ENCODE measurements at places on chromosomes 1 and 21.
A peak's percentile ranks its signal among the peaks of the same experiment; 100 is the strongest.

DNA sequence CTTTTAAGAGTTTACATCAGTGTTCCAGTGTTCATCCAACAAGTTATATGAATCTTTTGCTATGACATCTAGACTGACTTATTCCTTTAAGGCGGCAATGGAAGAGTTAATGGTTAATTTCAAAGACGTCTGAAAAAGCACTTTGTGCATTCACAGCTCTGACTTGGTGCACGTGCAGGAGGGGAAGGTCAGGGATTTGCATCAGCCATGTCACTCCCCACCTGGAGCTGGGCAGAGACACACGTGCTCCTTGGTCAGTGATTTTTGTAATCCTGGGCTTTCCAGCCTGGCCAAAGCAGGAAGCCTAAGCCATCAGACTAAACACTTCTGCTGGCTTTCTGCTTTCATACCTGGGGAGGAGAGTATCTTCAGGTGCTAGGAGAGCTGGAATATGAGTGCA is 96.3 kb downstream of the ST3GAL3 start:
- DNase-seq, result no peak

- DNase-seq, result no peak
These were observed at the start of gene HEYL for GRCh38 chr1:39639305-39640130. Gene HEYL, minus strand, starts transcription at chr1:39639643. Its CDS starts 18 bp downstream, at chr1:39639625.

DNA sequence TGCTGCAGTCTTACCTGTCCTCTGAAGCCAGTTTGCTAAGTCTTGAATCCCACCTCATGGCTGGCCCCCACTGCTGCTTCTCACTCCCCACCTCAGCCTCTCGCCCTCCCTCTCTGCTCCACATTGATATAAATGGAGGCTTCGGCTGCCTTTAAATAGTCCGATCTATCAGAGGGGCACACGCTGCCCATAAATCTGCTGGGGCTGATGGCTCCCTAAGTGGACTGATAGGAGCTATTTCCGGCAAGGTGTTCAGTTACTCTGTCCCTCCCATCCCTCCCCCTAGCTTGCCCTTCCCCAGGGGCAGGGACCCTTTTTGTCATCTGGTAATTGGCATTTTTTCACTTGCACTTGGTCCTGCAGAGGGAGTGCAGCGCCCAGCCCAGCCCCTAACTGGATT is 108.4 kb downstream of the TMEM53 start:
- no peak for DNase-seq

DNA sequence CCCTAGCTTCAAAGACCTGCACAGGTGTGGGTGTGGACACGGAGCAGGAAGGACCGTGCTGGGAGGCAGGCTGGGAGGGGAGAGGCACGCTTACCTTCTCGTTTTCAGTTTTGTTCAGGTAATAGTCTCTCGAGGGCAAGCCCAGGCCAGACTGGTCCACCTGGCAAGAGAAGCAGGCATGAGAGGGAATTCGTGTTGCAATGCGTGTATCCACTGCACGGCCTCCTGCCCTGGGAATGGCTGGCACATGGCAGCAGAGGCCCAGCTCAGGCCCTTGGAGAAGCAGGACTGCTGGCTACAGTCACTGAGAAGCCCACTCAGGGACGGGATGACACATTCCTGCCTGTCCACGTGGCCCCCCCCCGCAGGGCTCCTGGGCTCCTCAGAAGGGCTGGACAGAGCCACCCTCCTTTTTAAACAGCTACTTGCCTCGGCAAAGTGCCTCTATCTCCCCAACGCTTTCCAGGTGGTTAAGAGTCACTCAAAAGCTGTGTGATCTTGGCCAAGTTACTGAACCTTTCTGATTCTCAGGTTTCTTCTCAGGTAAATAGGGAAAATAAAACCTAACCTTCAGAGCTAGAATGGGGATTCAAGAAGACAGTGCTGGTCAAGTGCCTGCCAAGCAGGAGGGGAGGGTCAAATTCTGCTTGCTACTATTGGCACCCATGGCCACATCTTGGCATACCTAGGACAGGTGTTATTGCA is 32.7 kb downstream of the ECE1 start:
- DNase-seq, result no peak

GRCh38 chr1:216793973-216794372 is 70.7 kb upstream of the ESRRG start:
- DNase-seq, result no peak

DNA sequence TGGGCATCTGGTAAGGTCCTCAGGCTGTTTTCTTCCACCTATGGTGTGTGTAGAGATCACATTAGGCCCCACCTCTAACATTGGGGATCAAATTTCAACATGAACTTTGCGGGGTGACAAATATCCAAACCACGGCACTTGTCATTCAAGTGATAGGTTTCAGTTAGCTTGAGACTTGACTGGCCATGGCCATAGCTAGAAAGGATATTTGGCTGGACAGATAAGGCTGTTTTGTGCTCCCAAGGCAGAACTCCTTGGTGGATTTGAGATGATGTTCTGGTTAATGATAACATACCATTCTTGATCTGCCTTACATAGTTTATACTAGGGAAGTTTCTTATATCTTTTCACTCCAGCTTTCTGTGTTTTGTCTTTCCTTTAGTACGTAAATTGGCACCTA is 48.5 kb downstream of the CELF3 start:
- DNase-seq, result no peak

DNA sequence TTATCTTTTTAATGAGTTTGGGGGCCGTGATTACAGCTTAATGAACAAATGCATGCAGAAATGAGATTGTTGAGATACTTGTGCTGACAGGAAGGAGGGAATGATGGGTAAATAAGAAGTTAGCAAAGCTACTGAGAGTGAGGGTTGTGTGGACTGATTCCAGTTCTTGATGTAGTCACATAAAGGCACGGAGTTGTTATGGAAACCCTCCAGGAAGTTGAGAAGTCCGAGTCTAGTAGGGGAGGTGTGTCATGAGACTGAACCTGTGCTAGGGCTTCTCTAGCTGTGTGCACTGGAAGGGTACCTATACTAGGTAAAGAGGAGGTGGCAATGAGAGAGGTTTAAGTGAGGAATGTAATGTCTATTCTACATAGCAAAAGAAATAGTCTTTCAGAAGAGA is 475.7 kb downstream of the USP25 start:
- DNase-seq, result no peak

DNA sequence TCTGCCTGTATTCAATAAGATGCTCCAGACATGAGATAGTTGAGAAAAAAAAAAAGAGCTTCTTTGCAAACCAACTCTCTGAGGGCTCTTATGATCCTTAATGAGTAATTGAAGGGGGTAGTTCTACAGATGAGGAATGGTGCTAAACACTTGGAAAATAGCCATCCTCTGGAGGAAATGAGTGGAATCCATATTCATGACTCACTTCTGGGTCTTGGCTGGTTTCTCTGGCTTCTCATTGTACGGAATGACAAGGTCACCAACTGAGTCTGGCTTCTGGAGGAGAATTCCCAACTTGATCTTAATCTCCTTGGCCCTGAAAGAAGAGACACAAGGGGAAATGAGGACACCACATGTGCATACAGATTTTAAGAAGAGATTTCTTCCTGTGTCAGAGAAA is 34.7 kb downstream of the RGS5 start:
- no peak for DNase-seq

DNA sequence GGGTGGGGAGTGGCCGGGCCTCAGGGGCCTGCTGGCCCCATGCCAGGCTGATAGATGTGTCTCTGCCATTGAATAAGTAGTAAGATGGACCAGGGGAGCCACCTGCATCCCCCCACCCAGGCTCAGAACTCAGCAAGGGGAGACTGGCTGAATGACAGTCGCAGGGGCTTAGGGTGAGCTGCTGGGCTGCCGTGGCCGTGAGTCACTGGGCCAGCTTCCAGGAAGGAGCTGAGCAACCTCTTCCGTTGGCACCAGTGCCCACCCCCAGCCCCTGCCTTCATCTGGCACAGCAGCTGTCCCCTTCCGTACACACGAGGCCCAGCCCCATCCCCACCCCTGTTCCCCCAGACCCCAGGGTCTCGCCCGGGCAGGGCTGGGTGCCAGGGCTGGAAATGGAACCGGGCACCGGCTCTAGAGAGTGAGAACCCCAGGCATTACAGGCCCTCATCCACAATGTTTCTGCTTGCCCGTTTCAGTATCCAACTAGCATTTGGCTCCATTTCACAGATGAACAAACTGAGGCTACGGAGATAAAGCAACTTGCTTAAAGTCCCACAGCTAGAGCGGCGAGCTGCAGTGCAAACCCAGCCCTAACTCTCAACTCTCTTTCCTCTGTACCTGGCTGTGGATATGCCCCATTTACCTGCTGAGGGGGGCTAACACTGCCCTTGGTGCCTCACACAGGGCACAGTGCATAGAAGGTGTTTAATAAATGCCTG is 10.2 kb downstream of the WNT4 start:
- no peak for DNase-seq

- peak; percentile 96 for DNase-seq
These were observed 880.6 kb downstream of the BRINP3 start for GRCh38 chr1:189597083-189597482.

DNA sequence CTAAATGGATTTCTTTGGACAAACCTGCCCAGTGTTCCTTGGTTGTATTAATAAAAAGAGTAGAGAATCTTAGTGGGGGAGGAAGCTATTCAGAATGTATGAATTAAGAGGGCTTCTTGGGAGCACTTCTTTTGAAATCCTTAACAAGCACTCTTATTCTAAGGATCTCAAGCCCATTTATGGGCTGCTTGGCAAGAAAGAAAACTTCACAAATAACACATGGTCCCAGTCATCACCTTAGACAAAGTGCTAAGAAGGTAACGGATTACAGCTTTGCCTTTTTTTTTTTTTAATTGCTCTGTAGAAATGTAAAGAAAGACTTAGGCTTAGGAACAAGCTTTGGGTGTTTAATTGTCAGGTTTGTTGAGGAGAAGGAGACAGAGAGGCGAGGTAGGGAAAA is 76.6 kb upstream of the IPO9 start:
- no peak for DNase-seq

DNA sequence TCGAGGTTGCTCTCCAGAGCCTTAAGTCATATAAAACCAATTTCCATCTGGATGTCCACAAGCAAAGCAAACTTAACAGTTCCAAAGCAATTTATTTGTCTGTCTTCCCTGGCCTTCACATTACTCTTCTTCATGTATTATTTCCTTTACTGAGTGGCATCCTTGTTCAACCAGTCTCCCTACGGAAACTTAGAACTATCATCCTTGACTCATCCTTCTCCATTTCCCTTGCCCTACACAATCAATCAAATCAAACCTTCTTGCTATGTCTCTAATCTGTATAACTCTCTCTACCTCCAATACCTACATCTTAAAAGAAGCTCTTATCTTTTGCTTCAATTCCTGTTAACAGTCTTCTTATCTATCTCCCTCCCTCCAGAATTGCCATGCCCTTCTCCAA is 25.4 kb downstream of the EGLN1 start:
- no peak for DNase-seq

DNA sequence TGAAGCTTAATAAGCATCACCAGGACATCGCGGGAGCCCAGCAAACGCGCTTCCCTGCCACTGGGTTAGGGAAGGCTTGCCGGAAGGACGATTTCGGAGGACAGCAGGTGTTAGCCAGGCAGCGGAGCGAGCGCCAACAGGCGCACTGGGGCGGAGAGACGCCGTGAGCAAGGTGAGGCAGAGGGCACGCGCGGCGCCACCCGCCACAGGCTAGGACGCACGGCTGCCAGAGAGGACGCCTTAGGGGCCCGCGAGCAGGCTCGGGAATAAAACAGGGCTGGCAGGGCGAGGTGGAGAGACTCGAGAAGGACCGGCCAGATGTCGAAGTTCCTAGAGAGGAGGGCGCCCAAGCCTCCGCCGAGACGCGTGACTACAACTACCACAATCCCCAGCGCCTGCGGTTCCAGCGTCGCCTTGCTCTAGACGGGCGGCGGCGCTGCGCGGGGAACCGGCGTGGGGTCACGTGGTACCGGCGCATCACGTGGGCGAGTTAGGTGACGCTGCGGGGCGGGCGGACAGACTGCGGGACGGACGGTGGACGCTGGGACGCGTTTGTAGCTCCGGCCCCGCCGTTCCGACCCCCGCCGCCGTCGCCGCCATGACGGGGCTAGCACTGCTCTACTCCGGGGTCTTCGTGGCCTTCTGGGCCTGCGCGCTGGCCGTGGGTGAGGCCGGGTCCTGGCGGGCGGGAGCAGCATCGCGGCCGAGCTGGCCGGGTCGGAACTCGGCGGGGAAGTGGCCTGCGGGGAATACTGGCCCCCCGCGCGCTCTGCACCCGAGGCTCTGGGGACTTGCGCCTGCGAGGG is at the start of gene ATP6V0B:
ATP6V0B (plus strand) TSS at position 518 of the 806 bp plus-strand sequence; CDS start at position 599, 81 bp downstream.
- peak; percentile 93 for DNase-seq

DNA sequence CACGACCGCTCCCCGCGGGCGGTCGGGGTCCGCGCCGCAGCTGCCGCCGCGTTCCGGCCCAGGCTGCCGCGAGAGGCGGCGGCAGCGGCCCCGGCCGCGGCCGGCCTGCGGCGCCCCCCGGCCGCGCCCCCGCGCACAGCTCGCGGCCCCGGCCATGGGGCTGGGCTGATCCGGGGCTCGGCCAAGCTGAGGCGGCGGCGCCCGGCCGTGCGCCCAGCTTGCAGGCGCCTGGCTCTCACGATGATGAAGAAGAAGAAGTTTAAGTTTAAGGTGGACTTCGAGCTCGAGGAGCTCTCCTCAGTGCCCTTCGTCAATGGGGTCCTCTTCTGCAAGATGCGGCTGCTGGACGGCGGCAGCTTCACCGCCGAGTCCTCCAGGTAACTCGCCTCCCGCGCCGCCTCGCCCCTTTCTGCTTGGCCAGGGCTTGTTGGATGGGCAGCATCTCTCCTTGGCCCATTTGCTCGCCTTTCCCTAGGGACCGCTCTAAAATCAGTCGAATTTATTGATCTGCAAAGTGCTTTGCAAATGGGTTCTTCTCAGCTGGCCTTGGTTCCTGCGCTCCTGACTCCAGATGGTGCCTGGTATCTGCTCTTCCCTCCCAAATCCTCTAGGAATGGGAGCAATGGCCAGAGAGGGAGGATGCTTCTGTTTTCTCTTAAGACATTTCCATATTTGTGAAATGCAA is 431 bp downstream of the EEIG2 start:
- no peak for DNase-seq

GRCh38 chr1:180527101-180527669 is 24.8 kb upstream of the ACBD6 start:
- no peak for DNase-seq

DNA sequence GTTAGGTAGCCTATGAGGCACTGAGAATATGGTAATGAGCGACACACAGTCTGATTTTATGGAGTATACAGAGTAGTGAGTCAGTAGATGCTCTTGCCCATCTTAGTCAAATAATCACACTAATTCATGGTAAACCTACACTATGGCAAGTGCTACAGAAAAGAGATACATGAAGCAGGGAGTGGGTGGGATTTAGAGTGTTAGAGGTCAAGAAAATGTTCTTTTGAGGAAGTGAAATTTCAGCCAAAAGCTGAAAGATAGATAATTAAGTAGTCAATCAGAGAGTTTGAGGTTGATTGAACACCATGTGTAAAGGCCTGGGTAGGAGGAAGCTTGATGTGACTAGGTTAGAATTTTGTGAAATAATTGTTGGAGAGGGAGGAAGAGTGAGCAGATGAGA is 14.7 kb downstream of the MDM4 start:
- DNase-seq, result no peak

- DNase-seq, result no peak
These were observed 1.5 kb downstream of the NBL1 start for GRCh38 chr1:19645411-19646251.

DNA sequence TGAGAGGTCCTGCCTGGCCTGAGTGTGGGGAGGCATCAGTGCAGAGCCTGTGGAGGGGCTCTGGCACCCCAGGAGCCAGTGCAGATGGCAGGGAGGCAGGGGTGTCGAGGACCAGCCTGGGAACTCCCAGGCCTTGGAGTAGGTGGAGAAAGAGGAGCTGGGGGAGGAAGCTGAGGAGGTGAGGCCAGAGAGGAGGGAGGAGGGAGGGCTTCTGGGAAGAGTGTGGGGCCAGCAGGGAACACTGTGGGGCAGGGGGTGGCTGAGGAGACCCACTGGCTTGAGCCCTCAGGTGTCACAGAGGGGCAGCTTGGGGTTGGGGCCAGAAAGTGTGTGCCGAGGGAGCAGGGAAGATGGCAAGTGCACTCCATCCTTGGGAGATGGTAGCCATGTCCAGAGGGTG is 3.8 kb downstream of the COQ8A start:
- DNase-seq, result no peak
